Mucosa of gallbladder (tissue), 1 donor: ENCODE measurements at places on chromosomes 3 and 15.

DNA sequence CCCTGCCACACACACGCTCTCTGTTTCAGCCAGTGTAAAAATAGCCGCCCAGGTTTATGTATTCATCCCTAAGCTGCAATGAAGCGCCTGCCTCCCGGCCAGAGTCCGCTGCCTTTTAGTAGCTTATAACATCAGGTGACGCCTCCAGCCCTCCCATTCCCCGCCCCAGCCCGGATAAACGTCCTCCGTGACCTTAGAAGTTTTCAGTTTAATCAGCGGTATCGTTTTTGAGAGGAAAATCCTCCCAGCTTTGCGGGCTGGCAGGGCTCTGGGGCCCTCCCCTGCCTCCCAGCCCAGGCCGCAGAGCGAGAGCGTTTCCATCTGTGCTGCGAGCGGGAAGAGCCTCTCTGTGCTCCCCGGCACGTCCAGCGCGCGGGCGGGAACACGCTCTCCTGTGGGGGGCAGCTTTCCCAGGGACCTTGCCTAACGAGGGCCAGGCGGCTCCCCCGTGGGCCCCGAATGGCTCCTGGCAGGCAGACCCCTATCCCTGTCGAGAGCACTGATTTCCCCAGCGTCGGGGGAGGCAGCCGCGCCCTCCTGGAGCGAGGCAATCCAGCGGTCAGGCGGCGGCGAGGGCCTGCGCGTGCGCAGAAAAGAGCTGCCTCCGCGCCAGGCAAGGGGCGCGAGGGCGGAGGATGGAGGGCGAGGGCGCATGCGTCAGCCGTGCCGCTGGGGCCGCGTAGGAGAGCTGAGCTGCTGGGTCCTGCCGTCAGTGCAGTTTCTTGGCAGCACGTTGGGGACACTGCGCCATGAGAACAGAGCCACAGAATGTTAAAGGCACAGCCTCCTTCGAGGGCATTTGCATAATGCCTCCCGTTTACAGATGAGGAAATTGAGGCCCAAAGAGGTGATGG, 71.1 kb downstream of the CCNL1 start:
- DNase-seq: peak; percentile 95

DNA sequence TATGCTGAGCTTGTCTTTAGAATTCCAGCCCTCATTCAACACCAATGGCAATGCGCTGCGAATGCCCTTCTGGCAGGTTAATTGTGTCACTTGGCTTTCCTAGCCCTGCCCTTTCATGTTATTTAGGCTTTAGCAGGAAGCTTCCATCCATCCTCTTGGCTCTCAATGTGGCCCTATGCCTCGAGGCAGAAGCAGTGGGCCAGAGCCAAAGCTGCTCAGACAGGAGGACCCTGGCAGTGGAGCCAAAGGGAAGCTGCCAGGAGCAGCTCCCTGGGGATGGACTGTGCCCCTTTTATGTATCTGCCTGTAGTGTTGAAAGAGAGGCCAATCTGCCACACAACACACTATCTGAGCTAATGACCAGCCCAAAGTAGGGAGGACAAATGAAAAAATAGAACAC, 376.4 kb downstream of the CTNNB1 start:
- DNase-seq: no peak

GRCh38 chr15:41483519-41483918, 10.2 kb upstream of the ITPKA start:
- no peak for DNase-seq

DNA sequence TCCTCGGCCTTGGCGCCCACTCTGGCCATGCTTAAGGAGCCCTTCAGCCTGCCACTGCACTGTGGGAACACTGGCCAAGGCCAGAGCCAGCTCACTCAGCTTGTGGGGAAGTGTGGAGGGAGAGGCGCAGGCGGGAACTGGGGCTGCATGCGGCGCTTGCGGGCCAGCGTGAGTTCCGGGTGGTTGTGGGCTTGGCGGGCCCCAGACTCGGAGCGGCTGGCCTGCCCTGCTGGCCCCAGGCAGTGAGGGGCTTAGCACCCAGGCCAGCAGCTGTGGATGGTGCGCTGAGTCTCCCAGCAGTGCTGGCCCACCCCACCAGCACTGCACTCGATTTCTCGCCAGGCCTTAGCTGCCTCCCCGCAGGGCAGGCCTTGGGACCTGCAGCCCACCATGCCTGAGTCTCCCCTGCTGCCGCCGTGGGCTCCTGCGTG, 13.1 kb upstream of the UBP1 start:
- no peak for DNase-seq

- no peak for DNase-seq
These were observed 280.7 kb downstream of the MFSD1 start for GRCh38 chr3:159082519-159082918.

DNA sequence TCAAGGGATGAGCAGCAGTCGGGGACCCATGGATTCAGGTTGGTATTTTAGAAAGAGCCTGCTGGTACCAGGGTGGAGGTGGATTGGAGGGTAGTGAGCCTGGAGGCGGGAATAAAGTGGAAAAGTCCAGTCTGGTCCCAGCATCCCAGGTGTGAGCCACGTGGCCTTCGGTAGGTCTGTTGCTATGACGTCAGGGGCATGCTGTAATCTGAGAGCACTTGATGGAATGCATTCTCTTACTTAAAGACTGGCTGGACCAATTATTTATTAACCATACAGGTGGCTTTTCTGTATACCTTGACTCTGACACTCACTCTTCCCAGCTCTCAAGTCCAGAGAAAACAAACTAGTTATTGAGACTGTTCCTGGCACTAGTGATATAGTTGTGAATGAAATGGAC, 389.9 kb upstream of the RGMA start:
- DNase-seq: no peak

DNA sequence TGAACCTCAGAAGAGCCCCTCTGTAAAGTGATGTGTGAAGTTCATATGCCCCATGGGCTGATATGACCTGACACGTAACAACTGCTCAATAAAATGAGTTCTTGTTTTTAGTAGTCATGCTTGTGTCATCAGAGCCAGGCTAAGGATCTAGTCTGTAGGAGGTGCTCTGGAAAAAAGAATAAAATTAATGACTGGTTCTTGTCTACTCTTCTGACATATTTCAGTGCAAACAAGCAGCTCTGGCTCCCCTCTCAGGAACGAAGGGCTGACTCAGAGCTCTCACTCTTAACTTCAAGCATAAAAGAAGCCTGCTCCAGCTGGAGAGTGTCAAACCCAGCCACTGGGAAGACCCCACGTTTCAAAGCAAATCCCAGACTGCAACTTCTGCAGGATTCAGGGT, 77.0 kb downstream of the LRIG1 start:
- no peak for DNase-seq

DNA sequence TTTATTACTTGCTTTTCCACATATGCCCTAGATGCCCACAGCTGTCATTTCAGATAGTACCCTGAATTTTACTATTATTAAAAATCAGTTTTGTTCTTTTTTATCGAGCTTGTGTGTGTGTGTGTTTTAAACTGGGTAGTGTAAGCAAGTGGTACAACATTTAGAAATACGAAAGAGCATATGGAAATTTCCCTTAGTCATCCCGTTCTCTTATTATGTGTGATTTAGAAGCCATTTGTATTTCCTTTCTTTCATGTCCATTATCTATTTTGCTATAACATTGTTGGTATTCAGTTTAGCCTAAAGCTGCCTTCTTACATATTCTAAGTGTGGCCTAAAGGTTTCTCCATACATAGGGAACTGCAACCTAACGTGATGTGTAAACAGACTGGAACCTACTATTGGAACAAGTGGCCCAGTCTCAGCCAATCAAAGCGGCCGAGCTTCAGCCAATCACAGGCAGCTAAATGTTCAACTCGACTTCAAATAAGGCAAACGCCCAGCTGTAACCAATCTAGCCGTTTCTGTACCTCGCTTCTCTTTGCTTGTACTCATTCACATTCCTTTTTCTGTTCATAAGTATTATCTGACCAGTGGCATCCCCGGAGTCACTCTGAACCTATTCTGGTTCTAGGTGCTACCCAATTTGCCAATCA, 14.7 kb upstream of the SYN2 start:
- DNase-seq: no peak

DNA sequence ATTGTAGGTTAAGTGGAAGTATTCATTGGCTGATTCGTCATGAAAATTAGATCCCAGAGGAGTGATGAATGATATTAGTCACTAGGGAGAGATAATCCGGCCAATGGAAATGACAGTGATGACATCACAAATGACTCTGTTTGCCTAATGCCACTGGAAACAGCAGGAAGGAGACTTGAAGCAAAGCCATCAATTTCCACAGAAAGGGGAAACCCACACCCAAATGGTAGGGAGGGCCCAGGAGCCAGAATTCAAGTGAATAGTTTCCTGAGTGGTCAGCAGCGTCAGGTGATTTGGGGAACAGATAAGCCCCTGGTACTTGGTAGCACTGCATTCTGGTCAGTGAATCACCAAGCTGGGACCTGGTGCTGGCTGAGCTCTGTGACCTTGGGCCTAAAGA, 3.3 kb upstream of the ADAMTS9 start:
- DNase-seq: no peak

- no peak for DNase-seq
These were observed 158.4 kb downstream of the TIGIT start for GRCh38 chr3:114452256-114452655.

DNA sequence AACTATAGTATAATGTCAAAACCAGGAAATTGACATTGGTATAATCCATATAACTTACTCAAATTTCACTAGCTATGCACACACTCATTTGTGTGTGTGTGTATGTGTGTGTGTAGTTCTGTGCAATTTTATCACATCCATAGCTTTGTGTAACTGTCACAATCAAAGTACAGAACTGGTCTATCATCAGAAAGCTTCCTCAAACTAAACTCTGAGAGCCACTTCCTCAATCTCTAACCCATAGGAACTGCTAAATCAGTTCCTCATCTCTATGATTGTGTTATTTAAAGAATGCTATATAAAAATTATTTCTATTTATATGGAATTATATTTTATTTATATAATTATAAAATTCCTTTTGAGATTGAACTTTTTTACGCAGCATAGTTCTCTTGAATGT, 18.1 kb downstream of the LNP1 start:
- no peak for DNase-seq

GRCh38 chr3:194989241-194989640, 281.7 kb downstream of the XXYLT1 start:
- DNase-seq: no peak

- DNase-seq: no peak
These were observed 166.6 kb upstream of the ZNF717 start for GRCh38 chr3:75951941-75952340.

GRCh38 chr3:152703245-152703890, 131.6 kb upstream of the P2RY1 start:
- no peak for DNase-seq

DNA sequence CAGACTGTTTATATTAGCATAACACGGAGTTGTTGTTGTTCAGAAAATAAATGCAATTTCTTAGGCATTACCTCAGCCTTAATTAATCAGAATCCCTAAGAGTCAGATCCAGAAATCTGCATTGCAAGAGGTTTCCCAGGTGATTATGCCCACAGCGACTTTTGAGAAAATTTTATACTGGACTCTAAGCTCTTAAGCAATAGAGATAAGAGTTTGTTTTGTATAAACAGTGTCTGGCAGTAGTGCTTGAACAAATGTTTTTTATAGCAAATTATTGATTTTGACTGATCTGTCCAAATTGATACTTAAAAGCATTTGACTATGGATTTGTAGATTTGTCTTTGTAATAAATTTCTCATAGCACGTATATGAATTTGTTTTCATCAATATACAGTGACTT, 92.8 kb downstream of the ZBBX start:
- no peak for DNase-seq

GRCh38 chr3:28575100-28575745, 226.6 kb upstream of the AZI2 start:
- no peak for DNase-seq

DNA sequence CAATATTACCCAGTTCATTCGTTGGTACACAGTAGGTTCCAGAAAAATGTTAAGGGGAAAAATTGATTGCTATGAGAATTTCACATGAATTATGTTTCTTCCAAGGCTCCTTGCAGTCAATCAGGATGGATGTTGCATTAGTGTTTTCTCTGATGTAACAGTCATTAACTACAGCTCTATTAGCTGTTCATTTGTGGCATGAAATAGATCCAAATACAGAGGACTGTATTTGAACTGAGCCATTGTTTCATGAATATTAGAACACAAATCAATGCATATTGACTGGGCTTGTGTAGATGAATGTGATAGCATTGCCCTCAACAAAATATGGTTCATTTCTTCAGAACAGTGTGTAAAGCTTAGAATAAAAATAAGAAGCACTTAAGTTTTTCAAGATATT, 203.0 kb upstream of the SGO1 start:
- no peak for DNase-seq

GRCh38 chr3:40042752-40043443, 233.5 kb downstream of the MYRIP start:
- DNase-seq: no peak

- no peak for DNase-seq
These were observed 15.2 kb downstream of the MRPS22 start for GRCh38 chr3:139358841-139359562.

GRCh38 chr15:69078638-69079037, 64.1 kb downstream of the NOX5 start:
- no peak for DNase-seq

- no peak for DNase-seq
These were observed 16.4 kb upstream of the GNAT1 start for GRCh38 chr3:50174947-50175524.

DNA sequence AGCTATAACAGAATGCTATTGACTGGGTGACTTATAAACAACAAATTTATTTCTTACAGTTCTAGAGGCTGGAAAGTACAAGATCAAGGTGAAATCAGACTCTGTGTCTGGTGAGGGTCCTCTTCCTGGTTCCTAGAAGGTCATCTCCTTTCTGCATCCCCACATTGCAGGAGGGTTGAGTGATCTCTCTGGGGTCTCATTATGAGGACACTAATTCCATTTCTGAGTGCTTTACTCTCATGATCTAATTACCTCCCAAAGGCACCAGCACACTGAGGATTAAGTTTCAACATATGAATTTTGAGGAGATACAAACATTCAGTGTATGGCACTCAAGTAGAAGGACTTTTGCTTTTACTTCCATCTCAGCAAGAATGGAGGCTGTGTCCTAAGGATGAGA, 534.1 kb upstream of the KCNMB2 start:
- no peak for DNase-seq

GRCh38 chr3:15359677-15360397, 27.5 kb upstream of the SH3BP5 start:
- no peak for DNase-seq

DNA sequence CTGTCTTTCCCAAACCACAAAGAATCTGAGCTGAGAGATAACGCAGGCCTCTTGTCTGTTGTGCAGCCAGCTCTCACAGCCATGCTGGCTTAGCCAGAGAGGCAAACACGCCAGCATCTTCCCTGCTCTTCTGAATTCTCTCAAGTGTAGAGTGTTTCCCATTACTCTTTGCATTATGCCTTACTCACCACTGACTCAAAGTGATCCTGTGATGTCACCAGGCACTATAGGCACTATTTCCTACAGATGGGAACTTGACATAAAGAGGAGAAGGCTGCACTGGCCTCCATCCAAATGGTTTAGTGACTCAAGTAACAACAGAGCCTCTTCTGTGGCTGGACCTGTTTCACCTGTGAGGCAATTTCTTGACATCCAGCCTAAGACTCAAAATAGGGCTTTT, 44.4 kb downstream of the PDZRN3 start:
- peak; percentile 35 for DNase-seq

GRCh38 chr3:127081001-127081720, 98.2 kb downstream of the PLXNA1 start:
- DNase-seq: no peak

GRCh38 chr15:29770796-29771195, 51.5 kb downstream of the TJP1 start:
- DNase-seq: no peak
